Activated CD8-positive, alpha-beta memory T cell treated with anti-CD3 and anti-CD28 coated beads for 1 hour (primary cell): ENCODE measurements at places on chromosomes 11 and 22.

- no peak for DNase-seq
Measured at GRCh38 chr11:78577495-78577894, 2.8 kb upstream of the NARS2 start.

GRCh38 chr11:19073454-19074415 lies 13.2 kb upstream of the MRGPRX2 start:
- no peak for DNase-seq

GRCh38 chr22:31097941-31098631 lies 9.3 kb downstream of the SELENOM start:
- DNase-seq = no peak

DNA sequence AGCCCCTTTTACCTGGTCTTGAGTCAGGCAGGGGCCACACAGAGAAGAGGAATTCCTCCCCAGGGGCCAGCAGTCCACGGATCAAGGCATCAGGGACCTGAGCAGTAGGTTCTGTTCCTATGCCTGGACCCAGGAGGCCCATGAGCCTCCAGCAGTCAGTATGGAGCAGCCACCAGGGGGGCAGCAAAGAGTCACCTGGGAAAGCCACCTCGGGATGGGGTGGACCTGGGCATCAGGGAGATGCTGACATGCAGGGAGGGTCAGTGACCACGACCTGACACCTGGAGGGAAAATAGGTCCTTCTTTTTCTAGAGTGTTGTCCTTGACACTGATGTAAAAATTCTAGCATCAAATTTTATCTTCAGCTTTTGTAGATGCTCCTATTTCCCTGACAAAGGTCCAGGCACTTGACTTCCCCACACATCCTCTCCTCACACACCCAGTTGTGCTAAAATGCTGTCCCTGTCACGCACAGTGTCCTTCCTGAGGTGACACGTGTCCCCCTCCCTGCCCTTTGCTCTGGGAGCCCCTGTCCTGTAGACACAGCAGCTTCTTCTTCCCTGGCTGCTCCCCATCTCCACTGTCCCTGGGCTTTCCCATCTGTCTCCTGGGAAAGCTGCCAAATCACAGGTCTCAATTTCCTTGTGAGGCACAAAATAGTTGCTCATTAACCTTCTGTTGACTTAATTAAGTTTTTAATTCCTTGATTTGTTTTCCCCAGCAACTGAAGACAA lies 70.0 kb upstream of the IGLL5 start:
- no peak for DNase-seq

- no peak for DNase-seq
Measured at GRCh38 chr11:86948733-86949132, 6.5 kb downstream of the FZD4 start.

DNA sequence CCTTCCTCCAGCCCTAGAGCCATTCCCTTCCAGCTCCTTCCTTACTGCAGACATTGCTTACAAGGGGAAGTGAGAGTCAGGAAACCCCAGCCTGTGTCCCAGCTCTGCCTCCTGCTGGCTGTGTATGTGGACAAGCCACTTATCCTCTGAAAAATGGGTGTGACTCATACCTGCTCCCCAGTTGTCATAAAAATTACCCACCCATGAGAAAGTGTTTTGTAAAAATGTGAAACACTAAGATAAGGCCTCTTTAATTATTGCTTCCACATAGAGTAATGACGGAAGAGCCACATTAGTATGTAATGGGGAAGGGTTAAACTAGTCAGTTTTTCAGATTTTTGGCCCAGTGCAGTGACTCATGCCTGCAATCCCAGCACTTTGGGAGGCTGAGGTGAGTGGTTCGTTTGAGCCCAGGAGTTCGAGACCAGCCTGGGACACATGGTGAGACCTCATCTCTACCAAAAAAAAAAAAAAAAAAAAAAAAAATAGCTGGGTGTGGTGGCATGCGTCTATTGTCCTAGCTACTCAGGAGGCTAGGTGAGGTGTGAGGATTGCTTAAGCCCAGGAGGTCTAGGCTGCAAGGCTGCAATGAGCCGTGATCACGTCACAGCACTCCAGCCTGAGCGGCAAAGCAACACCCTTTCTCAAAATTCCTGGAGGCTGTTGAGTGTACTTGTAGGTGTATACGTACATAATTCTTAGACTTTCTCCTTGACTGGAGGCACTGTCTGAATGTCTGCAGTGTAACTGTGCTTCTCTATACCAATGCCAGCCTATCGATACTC lies 84.9 kb downstream of the CTTN start:
- no peak for DNase-seq

DNA sequence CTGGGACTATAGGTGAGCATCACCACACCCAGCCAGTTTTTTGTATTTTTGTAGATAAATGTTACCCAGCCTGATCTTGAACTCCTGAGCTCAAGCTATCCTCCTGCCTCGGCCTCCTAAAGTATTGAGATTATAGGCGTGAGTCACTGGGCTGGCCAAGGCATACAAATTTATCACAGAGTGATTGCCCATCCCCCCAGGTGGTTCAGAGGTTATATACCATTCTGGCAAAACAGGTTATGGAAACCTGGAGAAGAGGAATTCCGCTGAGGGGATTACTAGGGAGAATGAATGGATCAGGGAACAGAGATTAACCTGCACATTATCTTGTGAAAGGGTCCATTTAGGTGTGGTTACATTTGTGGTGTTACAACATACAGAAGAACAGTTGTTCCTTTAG lies 8.1 kb downstream of the ATG13 start:
- DNase-seq = no peak

DNA sequence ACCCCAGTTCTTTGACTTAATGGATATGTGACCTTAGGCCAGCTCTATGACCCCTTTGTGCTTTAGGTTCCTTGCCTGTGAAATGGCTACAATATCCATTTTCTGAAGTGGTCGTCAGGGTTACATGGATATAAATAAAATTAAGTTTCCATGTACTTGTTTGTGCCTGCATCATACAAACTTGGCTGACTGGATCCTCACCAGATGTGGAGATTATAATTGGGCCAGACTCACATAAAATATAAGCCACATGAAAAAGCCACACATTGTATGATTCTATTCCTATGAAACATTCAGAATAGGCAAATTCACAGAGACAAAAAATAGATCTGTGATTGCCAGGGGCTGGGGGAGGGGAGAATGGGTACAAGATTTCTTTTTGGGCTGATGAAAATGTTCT lies 100.9 kb upstream of the USP47 start:
- no peak for DNase-seq
